CD8-positive, alpha-beta T cell (primary cell): ENCODE measurements at places on chromosomes 3 and 15.

DNA sequence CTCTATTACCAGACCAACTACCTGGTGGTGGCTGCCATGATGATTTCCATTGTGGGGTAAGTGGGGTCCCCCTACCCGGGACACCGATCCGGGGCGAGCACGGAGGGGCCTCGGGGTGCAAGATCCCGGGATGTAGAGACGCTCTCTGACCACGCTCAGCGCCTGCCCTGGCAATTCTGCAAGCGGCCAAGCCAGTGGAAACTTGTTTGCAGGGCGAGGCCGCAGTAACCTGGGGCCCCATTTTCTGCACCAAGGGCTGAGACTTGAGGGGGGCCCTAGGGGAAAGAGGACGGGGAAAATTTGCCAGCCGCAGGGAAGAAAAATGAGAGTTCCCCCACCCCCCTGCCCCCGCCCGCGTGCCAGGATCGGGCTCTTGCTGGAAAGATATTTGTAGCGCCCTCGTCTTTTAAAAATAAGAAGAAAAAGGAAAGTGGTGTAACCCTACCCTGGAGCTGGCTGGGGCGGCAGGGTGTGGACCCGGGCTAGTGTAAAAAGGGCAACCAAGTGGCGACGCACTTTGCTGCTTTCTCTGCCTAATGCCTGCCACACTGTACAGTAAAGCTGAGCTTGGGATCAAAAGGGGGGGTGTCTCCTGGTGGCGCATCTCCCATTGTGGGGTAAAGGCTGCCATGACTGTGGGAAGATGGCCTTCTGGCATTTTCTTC, 563 bp downstream of the ARL6IP5 start:
- DNase-seq: no peak

- no peak for DNase-seq
These were observed 71.7 kb downstream of the TOP2B start for GRCh38 chr3:25593001-25593400.

- no peak for DNase-seq
These were observed 1.6 kb upstream of the GOLM2 start for GRCh38 chr15:44286814-44287452.

DNA sequence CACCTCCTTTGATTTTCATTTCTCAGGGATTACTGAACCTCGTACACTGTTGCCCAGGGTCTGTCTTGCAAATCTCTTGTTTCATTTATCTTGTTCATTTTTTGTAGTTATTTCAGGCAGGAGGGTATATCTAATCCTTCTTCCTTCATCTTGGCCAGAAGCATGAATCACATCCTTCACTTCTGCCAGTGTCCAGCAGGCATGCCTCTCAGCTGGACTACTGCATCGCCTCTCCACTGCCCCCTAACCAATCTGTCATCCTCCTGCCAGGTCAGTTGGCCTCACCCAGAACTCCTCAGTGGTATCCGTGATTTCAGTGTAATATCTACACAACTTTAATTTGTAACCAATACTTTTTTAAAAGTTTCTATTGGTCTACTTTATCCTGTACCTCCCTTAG, 297.9 kb downstream of the GABRG3 start:
- no peak for DNase-seq

DNA sequence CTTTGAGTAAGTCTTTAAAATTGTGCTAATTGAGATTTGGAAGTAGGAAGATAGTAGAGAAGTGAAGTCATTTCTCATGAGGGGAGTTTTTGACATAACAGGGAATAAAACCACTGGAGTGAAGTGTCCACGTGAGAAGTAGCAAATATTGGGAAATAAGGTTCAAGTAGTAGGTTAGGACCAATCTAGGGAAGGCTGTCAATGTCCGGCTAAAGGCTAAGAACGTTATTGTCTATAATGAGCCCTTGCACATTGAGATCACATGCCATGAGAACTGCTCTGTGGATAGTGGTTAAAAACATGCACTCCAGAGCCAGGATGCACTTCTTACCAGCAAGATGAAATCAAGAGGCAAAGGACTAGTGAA, 459.9 kb upstream of the TPRG1 start:
- DNase-seq: no peak

DNA sequence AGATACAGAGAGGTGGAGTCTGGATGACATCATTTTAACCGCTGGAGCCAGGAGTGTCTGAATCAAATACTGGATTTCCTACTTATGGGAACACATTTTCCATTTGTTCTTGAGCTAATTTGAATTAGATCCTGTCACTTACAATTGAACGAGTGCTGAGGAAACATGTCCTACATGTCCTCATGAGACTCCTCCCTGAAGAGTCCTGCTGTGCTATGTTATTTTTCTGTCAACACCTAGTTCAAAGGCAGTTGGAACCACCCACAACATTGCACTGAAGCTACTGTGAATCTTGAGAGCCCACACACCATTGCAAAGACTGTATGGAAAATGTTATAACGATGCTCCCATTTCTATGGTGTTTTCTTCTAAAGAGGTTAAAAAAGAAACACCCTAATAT, 123.5 kb upstream of the CRBN start:
- no peak for DNase-seq

DNA sequence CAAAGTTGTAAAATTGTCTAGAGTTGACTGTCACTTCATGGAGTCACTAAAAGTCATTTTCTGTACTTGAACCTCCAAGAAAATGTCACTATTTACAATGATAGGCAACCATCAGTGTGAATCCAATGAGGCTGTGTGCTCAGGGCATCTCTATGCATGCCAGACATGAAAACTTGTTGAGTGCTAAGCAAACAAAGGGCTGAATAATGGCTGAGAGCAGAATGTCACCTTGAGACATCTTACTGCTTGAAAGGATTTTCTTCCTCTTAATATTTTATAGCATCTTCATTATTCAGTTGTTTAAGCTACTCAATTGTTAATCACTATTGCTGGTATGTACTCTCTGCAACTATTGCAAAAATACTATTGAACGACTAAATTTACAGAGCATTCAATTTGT, 184.7 kb downstream of the PLCH1 start:
- no peak for DNase-seq

GRCh38 chr3:46721009-46721408, 3.3 kb upstream of the PRSS50 start:
- DNase-seq: no peak

- DNase-seq: no peak
These were observed 66.1 kb downstream of the SLC30A4 start for GRCh38 chr15:45456212-45457106.

- no peak for DNase-seq
These were observed 810.9 kb downstream of the NR2F2 start for GRCh38 chr15:97141360-97141759.

DNA sequence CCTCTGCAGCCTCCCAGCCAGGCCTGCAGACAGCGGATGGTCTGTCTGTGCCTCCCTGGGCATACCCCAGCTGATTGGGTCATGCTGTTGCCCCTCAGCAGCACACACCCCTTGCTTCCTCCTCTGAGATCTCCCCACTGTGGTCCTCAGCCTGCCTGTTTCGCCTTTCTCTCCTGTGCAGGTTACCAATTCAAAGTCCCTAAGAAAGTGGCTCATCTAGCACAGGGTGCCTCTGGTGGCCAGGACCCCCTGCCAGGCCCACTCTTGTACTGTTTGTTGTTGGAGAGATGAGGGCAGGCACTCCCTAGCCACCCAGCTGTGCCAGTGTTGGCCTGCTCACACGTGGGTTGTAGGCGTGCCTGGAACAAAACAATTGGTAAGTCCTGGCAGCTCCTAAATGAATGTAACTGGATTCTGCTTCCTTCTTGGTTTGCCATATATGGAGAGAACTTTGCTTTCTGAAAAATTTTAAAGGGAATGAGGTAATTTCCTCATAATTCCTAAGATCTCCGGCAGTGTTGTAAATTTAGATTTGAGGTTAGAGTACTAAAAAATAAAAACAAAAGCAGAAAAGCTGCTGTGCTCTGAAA, 213.2 kb upstream of the IL12A start:
- no peak for DNase-seq

GRCh38 chr3:113194823-113195401, 16.4 kb upstream of the BOC start:
- no peak for DNase-seq

DNA sequence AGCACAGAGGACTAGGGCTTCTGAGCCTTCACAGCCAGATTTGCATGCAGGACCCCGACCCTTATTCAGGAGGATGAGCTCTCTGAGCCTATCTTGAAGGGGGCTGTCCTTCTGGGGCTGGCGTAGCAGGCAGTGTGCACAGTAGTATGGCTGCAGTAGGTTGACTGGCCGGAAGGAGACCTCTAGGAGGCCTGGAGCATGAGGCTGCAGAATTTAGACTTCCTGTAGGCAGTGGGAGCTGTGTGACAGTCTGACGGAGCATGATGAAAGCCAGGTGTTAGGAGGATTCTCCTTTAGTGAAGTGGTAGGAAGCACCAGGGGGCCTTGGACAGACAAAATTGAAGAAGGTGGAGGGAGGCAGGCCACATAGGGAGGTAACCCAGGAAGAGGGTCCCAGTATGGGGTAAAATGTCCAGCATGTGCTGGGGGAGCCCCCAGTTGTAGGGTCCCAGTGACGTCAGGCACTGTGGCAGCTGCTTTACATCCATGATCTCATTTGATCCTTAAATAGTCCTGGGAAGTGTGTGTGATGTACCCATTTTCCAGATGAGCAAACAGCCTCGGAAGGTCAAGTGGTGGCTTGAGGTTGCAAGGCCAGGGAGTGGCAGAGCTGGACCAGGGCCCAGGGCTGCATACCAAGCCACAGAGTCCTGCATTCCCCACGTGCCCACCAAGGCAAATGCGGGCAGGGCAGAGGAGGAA, 36.1 kb downstream of the SPSB4 start:
- no peak for DNase-seq

- no peak for DNase-seq
These were observed 179.2 kb downstream of the RORA start for GRCh38 chr15:61049934-61050333.

DNA sequence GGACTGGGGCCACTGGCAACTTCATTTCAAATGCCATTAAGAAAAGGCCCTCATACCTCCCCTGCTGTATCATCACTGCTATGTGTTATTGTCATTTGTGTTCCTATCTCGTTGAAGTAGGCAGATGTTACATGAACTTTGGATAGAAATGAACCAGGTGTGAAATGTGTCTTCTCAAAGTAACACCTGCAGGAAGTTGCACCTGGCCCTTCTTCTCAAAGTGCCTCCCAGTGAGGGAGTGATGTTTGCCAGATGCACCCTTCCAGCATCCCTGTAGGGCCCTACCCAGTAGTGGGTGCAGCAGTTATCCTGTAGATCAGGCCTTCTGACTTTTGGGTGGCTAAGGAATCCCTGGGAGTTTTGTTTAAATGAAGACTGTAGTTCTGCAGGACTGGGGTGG, 197.7 kb upstream of the CTNNB1 start:
- no peak for DNase-seq

DNA sequence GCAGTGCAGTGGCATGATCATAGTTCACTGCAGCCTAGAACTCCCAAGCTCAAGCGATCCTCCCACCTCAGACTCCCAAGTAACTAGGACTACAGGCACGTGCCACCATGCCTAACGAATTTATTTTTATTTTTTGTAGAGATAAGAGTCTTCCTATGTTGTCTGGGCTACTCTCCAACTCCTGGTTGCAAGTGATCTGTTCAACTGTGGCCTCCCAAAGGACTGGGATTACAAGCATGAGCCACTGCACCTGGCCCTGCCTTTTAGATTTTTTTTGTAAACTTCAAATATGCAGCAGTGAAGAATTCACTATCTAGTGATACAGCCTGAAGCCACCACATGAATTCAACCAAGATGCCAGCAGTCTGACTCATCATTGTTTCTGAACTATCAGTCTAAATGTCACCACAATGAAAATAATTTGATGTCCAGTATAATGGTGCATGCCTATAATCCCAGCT, 32.7 kb downstream of the UBXN7 start:
- no peak for DNase-seq

- DNase-seq: no peak
These were observed 138.5 kb upstream of the ARPP21 start for GRCh38 chr3:35500641-35501350.

DNA sequence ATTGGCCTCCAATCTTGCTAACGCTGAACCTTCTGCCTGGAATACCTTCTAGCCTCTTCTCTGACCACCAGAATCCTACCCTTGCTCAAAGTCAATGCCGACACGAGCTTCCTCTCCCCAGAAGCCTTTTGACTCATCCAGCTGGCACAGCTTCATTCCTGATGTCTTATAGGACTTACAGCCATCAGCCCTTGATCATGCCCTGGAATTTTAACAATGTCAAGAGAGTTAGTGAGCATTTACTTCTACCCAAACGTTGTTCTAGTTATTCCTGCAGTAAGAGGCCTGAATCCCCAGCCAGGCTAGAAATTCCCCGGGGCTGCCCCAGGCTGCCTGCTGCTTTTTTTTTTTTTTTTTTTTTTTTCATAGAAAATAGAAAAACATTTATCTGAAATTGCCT, 3.9 kb downstream of the CYP1A2 start:
- DNase-seq: no peak

- no peak for DNase-seq
These were observed 701.4 kb upstream of the LMCD1 start for GRCh38 chr3:7800006-7800780.

GRCh38 chr15:63412551-63412950, 30.9 kb upstream of the CA12 start:
- DNase-seq: no peak
